Right ventricle myocardium inferior (tissue), 1 donor: ENCODE measurements at places on chromosomes 11 and 22. TPM values are rescaled to one million over a fixed set of nuclear protein-coding genes. Genes with fewer than 3 reads are reported as not detected.
A peak's percentile ranks its signal among the peaks of the same experiment; 100 is the strongest.

DNA sequence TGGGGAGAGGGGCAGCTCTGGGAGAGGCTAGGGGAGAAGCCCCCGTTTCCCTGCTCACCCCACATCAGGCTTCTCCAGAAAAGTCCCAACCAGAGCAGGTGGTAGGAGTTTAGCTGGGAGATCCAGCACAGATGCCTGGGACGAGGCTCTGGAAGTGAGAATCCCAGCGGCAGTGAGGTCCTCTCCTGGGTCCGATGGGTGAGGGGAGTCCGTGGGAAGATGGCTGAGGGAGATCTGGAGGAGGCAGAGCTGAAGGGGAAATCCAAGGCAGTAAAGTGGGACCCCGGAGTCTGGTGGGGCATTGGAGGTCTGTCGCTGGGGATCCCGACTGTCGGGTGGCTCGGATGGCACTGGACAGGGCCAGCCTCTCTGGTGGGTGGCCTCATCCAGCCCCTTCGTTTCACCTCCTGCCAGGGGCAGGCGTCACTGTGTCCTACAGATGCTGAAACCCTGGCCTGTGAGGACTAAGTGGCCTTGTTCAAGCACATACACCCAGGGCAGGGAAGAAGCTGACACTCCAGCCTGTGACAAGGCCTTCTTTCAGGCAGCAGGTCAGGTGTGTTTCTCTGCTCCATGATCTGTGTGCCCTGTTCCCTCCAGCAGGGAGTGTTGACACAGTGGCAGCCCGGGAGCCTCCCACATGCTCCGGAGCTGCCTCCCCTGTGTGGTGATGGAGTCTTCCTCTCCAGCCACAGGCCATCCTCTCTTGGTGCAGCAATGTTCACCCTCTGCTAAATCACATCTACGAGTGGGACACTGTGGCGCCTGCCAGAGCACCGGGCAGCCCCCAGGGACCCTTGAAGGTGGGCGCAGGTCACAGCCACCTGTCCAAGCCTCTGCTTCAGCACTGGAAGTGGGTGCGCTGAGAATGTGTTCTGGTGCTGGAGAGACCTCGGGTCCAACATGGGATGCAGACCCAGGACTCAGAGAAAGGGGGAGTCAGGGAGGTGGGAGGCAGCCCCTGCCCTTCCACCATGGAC lies 850.8 kb downstream of the BRD1 start:
- DNase-seq = no peak

DNA sequence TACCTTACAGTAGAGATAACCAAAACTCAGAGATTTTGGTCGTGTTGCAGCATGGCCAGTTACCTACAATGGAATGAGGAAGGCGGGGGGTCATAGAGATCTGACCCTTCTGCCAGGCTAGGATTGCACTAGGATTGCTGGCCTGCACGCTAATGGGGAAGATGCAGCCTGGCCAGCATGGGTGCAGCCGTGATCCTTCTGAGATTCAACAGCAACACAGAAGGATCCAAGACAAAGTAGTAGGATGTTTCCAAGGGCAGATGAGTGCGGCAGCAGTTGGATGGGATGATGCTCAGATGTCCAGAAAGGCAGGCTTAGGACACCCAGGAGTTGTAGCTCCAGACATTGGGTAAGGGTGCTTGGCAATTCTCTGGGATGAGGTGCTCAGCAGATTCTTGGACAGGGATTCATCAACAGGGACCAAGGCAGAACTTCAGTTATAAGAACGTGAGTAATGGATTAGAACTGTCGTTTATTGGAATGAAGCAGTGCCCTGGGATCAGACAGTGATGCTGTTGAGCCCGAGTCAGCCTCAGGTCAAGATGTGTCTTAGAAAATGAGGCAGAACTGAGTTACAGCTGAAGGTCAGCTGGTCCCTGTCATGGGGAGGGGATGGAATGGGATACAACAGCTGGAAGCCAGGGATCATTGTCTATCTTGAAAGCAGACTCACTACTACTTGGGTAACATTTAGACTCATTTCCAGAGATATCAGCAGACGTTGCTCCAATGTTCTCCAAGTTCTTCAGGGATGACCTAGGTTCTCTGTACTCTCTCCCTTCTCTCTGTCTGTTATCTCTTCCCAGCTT lies 71.0 kb downstream of the PARVA start:
- no peak for DNase-seq

The TMEM191B gene
- 1.0 TPM for total RNA-seq

GRCh38 chr11:44192462-44193100 lies 97.1 kb downstream of the EXT2 start:
- DNase-seq = no peak

The RAB30 gene
- 28.2 TPM for total RNA-seq

- DNase-seq = no peak
Measured at GRCh38 chr11:104556606-104557301, 341.5 kb downstream of the CASP12 start.

- DNase-seq = peak; percentile 87
Measured at GRCh38 chr11:126410649-126411048, 55.2 kb downstream of the ST3GAL4 start.

The PLEKHA7 gene
- 18.3 TPM for total RNA-seq

The NTM gene
- total RNA-seq = 2.9 TPM

The MB gene
- total RNA-seq = 17,829 TPM

GRCh38 chr11:76152086-76152681 lies 54.1 kb downstream of the WNT11 start:
- peak; percentile 95 for DNase-seq
